Kidney epithelial cell (primary cell): ENCODE measurements at places on chromosomes 4 and X. TPM values are rescaled to one million over a fixed set of nuclear protein-coding genes. Genes with fewer than 3 reads are reported as not detected.

GRCh38 chrX:4935401-4935800 is 1222.0 kb upstream of the PRKX start:
- no peak for DNase-seq

The CITED1 gene
- not detected in 2 replicates for total RNA-seq

DNA sequence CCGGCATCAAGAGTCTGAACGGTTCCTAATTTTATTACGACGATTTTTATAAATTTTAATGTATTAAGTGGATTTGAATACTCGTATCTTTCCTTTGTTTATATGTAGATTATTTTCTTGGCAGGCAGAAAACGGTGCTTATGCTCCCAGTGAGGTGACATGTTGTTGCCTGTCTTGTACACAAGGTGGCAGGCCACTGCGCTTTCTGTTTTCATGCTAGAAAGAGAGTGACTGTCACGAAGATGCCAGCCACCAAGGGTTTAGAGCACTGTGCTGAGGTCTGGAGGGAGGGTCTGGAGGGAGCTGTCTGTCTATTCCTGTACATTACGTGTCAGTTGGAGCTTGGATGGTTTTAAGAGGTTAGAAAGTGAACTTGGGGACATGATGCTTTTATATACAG is 87.7 kb downstream of the SHROOM2 start:
- DNase-seq, result no peak

The TENM3 gene
- 11.2 and 21.8 TPM in 2 replicates for total RNA-seq

The ZFP92 gene
- total RNA-seq, result 1.8 and 1.9 TPM in 2 replicates

The NLGN3 gene
- total RNA-seq, result 0.13 and 0.34 TPM in 2 replicates

DNA sequence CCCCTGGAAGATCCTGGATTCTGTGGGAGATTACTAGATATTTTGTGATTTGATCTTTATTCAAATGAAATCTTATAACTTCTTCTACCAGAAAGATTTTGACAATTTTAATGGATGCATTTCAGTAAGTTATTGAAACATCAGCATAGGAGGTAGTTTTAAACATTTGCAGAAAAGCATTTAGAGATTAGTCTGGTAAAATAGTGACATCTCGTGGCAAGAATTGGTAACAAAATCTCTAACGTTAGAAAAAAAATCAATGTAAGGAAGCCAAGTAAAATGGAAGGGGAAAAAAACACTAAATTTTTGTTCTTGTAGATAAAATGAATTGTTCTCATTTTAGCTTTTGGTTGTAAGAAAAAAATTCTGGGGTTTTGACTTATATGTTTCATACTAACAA is 73.3 kb downstream of the TASL start:
- DNase-seq, result no peak

The MAGEE2 gene
- 0.17 TPM in 1 of 2 replicates, not detected in the other for total RNA-seq

- no peak for DNase-seq
Observed at GRCh38 chr4:40702137-40702799, 47.5 kb upstream of the NSUN7 start.

The SCML2 gene
- total RNA-seq, result 1.2 and 1.5 TPM in 2 replicates

DNA sequence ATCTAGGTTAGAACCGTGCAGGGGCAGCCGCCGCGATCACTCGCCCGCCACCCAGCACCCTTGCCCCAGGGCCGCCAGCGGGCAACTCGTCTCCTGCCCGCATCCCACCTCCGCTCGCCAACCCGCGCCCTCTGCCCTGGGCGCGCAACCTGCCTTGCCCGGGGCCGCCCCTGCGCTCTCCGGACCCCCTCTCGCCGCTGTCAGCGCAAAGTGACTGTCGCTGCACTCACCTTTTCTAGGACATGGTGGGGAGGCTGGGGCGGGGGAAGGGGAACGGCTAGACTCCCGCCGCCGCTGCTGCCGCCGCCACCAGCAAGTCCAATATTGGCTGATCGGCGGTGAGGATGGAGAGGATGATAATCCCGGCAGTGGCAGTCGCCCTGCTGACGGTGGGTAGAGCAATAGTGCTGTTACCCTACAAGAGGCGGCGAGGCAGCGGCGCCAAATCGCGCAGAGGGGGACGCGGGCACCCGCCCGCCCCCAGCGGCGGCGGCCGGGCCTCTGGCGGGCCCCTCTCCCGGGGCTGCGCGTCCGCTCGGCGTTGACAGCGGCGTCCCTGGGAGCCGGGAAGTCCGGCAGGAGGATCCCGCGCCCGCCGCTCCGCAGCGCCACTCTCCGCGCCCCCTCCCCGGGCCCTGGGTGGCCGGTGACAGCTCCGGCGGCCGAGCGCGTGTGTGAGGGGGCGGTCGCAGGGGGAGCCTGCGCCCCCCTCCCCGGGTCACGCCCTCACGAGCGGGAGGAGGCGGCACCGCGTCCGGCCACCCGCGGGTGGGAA is 2.3 kb upstream of the NR3C2 start:
- DNase-seq, result no peak

The USP51 gene
- 2.0 and 2.1 TPM in 2 replicates for total RNA-seq

GRCh38 chr4:97558204-97558778 is 585.0 kb downstream of the STPG2 start:
- no peak for DNase-seq

The TLL1 gene
- total RNA-seq, result 2.9 and 7.9 TPM in 2 replicates

DNA sequence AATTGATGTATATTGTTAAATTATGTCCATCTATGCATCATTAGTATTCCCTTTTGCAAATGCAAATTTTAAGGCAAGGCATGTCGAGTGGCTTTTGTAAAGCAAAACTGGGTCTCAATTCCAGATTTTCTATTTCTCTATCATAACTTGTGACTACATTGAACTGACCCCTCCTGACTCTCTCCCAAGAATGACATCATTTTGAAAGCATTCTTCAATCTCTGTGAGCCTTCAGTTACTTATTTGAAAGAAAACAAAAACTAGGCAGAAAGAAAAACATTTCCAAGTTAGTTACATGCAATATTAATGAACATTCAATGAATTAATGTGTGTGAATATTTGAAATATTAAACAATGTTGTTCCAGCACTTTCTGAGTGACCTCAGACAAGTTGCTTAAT is 314.3 kb upstream of the CLNK start:
- DNase-seq, result peak; percentile 4

The BGN gene
- 6.2 and 10.3 TPM in 2 replicates for total RNA-seq

The VCX2 gene
- not detected in 2 replicates for total RNA-seq

- peak; percentile 19 for DNase-seq
Observed at GRCh38 chr4:90769251-90769650, 642.1 kb downstream of the CCSER1 start.

GRCh38 chrX:2756548-2756947 is 4.7 kb downstream of the XG start:
- DNase-seq, result no peak

The HMX1 gene
- total RNA-seq, result 0.48 TPM in 1 of 2 replicates, not detected in the other

- no peak for DNase-seq
Observed at GRCh38 chr4:157265281-157265680, 44.8 kb downstream of the GRIA2 start.

DNA sequence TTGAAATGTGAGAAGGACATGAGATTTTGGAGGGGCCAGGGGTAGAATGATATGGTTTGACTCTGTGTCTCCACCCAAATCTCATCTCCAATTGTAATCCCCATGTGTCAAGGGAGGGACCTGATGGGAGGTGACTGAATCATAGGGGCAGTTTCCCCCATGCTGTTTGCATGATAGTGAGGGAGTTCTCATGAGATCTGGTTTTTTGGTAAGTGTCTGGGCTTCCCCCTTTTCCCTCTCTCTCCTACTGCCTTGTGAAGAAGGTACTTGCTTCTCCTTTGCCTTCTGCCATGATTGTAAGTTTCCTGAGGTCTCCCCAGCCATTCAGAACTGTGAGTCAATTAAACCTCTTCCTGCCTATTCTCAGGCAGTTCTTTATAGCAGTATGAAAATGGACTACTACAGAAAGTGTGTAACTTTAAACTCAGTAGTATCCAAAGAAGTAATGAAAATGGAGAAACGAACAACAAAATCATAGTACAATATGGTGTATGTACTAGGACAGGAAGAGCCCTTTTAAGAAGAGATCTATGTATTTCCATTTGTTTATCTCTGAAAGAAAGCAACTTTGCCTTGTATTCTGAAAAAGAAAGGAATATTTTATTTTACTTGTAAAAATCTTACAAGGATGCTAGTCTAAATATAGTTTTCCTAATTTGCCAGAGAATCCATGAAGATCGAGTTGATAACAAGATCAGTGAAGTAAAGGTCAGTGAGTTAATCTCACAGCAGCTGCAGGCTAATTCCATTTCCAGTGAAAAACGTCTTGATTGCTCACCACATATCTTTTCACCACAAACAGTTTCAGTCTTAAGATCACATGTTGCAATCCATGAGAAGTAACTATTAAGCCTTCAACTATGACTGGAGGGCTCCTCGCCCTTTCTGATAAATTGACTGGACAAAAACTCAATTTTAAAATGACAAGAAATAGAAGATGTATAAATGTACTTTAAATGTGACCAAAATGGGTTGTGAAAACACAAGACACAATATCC is 20.5 kb downstream of the PKD2 start:
- peak; percentile 72 for DNase-seq

DNA sequence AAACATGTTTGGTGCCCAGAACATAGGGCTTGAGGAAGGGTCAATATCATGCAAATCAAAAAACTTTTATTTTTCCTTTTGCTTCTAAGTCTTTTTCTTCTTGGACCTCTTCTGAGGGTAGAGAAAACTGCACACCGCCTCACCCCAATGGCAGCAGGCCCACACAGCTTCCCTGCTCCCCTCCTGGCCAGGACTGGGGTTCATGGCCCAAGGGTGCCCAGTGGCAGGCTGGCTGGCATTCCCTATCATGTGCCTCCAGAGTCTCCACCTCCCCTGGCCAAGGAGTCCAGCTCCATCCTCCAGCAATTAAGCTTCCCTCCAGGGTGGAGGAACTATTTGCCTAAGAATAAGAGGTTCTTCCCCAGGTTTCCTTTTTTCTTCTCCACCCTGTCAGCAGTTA is 529.6 kb upstream of the SPANXN1 start:
- DNase-seq, result no peak

The ATOH1 gene
- total RNA-seq, result not detected in 2 replicates

The CENPVL2 gene
- total RNA-seq, result 0.96 TPM in 1 of 2 replicates, not detected in the other

- no peak for DNase-seq
Observed at GRCh38 chr4:7073526-7074390, 5.9 kb upstream of the GRPEL1 start.

The FAT4 gene
- 2.9 and 3.0 TPM in 2 replicates for total RNA-seq

DNA sequence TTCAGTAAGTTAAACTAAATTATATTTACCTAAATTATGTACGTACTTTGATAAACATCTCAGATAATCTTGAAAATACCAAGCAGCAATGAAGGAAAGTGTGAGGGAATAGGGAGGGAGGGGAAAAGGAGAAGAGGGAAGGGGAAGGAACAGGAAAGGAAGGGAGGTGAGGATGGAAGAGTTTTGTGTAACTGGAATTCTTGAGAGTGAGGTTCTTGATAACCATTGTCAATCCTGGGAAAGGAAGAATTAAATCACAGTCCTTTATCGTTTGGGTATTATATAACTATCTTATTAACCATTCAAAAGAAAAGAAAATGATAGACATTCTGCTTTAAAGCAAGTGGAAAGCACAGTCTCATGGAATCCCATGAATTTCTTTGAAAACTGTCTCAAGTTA is 795.0 kb downstream of the CCSER1 start:
- DNase-seq, result no peak

DNA sequence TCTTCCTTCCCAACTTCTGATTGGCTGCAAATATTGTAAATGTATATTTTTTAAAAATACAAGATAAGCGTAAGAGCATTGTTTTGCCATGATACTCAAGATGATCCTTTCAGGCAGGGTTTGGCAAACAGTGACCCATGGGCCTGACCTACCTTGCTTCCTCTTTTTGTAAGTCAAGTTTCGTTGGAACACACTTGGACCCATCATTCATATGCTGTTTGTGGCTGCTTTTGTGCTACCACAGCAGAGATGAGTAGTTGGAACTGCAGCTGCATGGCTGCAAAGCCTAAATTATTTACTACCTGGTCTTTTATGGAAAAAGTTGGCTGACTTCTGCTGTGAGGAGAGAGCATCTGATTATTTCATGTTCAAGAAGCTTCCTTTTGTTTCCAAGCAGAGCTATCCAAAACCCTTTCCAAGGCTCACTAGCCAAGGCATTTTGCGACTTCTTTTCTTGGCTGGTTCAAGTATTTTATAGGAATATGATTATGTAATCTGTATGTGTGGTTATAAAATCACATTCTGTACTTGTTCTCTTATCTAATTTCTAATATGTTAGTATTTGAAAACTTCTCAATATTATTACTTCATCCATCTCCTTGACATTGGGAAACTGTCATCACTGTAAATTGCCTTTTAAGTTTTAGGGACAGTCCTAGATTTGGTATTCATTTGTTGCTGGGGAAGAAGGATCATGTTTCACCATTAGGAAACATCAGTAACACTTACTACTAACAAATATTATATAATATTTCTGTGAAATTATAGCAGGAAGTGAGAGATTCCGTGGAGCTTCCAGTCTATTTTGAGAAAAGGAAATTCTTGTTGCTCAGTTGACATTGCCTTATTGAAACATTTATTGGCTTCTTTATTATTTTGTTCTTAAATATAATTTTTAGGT is 109.2 kb downstream of the ARHGAP10 start:
- DNase-seq, result no peak

GRCh38 chr4:72427057-72427456 is 142.0 kb downstream of the ADAMTS3 start:
- no peak for DNase-seq

DNA sequence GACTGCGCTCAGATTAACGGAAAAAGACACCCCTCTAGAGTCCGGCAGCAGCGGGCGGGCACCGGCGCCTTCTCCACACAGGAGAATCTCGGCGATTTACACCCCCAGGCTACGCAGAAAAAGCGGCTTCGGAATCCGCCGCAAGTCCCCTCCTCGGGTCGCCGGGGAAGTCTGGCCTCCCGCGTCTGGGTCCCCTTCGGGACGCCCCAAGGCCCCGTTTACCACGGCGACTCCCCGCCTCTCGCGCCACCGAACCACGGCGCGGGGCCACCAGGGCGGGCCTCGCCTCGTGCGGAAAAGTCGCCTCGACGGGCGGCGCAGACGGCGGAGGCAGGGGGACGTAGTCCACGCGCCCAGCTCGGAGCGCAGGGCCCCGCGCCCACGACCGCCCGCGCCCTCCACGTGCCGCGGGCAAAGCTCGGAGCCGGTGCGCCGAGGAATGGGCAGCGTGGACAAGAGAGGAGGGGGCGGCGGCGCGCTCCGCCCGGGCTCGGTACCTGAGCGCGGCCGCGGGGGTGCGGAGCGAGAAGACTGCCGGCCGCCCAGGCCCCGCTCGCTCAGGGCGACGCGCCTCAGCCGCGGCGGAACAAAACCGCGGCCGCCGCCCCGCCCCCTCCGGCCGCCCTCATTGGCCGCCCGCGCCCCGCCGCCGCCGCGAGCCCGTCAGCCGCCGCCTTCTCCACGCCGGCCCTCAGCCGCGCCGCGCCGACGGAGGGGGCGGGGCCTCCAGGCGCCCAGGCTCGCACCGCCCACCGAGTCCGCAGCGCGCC is at the start of gene FAM53A:
Gene FAM53A (minus strand): TSS at position 578 of the 770 bp plus-strand sequence. CDS start 15,572 bp downstream, outside the sequence.
- DNase-seq, result no peak

DNA sequence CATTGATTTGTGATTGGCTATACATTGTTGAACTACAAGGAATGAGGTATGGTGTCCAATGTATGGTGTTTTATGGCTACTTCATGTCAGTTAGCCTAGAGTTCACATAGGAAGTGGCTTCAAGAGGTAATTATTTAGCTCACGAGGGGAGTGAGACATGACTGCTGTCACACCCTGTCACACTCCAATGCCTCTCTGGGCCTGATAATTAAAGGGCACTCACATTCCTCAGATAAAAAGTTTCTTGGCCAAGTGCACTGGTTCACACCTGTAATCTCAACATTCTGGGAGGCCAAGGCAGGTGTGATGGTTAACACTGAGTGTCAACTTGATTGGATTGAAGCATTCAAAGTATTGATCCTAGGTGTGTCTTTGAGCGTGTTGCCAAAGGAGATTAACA is 65.0 kb upstream of the DDX60 start:
- DNase-seq, result peak; percentile 14

GRCh38 chrX:140762061-140762460 is 52.5 kb downstream of the LINC00632 start:
- no peak for DNase-seq

GRCh38 chrX:38577738-38578137 is 16.4 kb downstream of the TSPAN7 start:
- DNase-seq, result no peak
